ENCODE measurements at places on chromosomes 5 and 9.
A peak's percentile ranks its signal among the peaks of the same experiment; 100 is the strongest.

GRCh38 chr9:38687389-38687842 lies 32.5 kb downstream of the FAM240B start:
- DNase-seq = no peak
- H3K4me3 ChIP-seq = no peak overlapping the region

DNA sequence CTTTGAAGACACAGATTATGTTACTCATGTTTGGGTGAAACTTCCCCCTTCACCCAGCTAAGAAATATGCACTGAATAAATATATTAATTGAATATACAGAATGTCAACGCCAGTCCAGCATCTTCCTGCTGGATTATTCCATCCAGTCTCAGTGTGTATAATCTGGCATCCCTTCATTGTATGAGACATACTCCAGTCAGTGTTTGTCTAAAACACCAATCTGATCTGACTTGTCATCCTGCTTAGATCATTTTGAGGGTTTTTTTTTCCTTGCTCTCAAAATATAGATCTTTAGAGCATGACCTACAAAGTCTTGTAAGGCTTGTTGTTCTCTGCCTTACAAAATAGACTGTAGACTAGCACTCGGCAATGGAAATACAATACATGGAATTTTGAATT lies 195.1 kb downstream of the SMARCA2 start:
- H3K4me3 ChIP-seq = no peak overlapping the region
- H3K4me1 ChIP-seq = no peaks in the 10 kb centered on the region
- H3K27me3 ChIP-seq = no peaks in the 10 kb centered on the region

- H3K4me1 ChIP-seq = no peaks in the 10 kb centered on the region
- H3K36me3 ChIP-seq = no peaks in the 10 kb centered on the region
- H3K27me3 ChIP-seq = no peaks in the 10 kb centered on the region
- DNase-seq = no peak
- no peak overlapping the region for H3K27ac ChIP-seq
Observed at GRCh38 chr5:54081415-54081814, 229.0 kb downstream of the ARL15 start.

DNA sequence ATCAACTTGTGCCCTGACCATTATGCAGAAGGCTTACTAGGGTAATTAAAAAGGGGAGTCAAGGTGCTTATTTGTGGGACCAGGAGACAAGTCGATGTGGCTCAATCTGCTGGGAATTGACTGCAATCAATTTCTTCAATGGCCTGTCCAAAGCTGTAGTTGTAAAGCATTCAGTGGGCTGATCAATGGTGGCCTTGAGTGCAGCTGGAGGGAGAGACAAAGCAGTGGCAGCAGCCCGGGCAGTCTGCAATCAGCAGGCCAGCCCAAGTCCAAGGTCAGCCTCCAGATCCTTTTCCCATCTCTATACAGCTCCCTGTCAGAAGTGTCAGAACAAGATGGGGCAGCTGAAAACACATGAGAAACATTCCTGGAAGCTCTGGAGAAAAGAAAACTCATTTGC lies 51.0 kb upstream of the BRINP1 start:
- H3K4me1 ChIP-seq = no peaks in the 10 kb centered on the region
- no peak overlapping the region for H3K4me3 ChIP-seq
- no peak for DNase-seq
- no peaks in the 10 kb centered on the region for H3K27me3 ChIP-seq
- H3K36me3 ChIP-seq = no peaks in the 10 kb centered on the region
- no peak overlapping the region for H3K27ac ChIP-seq

- no peak overlapping the region for H3K27ac ChIP-seq
- peaks cover 22% of the 10 kb centered on the region for H3K4me1 ChIP-seq
- no peaks in the 10 kb centered on the region for H3K27me3 ChIP-seq
- no peak overlapping the region for H3K4me3 ChIP-seq
- no peaks in the 10 kb centered on the region for H3K36me3 ChIP-seq
Observed at GRCh38 chr9:124340219-124341069, 74.8 kb downstream of the PSMB7 start.

DNA sequence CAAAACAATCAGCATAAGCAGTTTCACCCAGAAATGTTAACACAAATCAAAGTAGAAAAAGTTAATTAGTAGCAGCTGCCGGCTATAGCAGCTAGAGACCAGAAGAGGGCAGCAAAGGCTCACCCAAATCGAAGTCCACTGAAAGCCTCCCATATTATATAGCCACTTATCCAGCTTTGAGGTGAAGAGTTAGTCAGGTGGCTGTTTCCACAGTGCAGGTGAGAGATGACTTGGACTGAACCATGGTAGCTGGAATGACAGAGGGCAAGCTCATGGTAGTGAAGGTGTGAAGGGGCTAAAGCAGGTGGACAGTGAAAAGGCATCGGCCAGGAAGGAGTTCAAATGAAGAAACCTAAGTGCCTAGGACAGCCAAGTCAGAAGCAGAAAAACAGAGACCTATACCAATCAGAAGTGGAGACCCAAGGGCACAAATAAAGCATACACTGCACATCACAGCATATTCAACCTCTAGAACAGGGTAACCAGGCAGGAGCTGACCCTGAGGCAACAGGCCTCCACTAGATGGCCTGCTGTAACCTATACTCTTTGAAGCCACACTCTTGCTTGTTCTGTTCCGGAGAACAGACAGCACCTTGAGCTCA lies 7.2 kb upstream of the RNF38 start:
- no peak overlapping the region for H3K4me3 ChIP-seq
- no peaks in the 10 kb centered on the region for H3K27me3 ChIP-seq
- no peak overlapping the region for H3K27ac ChIP-seq
- H3K4me1 ChIP-seq = peaks cover 4% of the 10 kb centered on the region
- peak; percentile 54 for DNase-seq
- H3K36me3 ChIP-seq = no peaks in the 10 kb centered on the region

DNA sequence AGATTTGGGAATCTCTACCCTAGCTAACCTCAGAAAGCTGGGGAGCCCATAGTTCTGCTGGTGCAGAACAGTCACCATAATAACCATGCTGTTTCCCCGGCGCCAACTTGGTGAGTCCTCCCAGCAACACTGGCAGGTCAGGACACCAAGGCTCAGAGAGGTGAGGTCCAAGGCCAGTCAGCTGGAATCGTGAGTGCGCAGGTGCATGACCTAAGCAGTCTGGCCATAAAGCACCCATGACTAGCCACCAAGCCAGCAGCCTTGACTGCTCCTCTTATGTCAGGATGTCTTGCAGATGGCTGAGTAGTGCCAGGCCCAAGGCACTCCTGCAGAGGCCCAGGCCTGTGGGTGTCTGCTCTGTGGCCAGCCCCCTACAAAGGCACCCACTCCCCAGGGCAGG lies 2.6 kb downstream of the RNF44 start:
- no peak for DNase-seq
- peaks cover 16% of the 10 kb centered on the region for H3K4me1 ChIP-seq
- no peak overlapping the region for H3K4me3 ChIP-seq
- H3K36me3 ChIP-seq = peaks cover 30% of the 10 kb centered on the region
- peak overlapping the region; percentile 12 for H3K27ac ChIP-seq

GRCh38 chr5:134944630-134945029 lies 23.1 kb upstream of the CATSPER3 start:
- H3K27me3 ChIP-seq = no peaks in the 10 kb centered on the region
- no peak for DNase-seq
- H3K4me1 ChIP-seq = no peaks in the 10 kb centered on the region
- H3K36me3 ChIP-seq = no peaks in the 10 kb centered on the region
- no peak overlapping the region for H3K4me3 ChIP-seq

DNA sequence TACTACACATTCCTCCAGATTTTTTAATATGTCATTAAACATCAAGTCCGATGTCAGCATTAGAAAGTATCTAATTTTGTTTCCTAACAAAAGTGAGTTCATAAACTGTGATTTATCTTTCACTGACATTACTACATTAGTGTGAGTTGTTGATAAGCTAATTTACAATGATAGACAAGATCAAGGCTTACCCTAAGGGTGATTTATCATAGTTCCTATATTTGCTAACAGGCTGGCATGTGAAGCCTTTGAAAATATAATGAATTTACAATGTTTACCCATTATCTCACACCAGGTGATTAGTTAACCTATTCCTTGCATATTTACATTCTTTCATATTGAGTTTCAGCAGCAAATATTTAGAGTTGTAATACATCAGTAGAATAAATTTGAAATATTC lies 1096.9 kb upstream of the NUDT12 start:
- H3K36me3 ChIP-seq = no peaks in the 10 kb centered on the region
- no peak overlapping the region for H3K27ac ChIP-seq
- DNase-seq = no peak
- H3K27me3 ChIP-seq = no peaks in the 10 kb centered on the region
- H3K4me3 ChIP-seq = no peak overlapping the region
- no peaks in the 10 kb centered on the region for H3K4me1 ChIP-seq

DNA sequence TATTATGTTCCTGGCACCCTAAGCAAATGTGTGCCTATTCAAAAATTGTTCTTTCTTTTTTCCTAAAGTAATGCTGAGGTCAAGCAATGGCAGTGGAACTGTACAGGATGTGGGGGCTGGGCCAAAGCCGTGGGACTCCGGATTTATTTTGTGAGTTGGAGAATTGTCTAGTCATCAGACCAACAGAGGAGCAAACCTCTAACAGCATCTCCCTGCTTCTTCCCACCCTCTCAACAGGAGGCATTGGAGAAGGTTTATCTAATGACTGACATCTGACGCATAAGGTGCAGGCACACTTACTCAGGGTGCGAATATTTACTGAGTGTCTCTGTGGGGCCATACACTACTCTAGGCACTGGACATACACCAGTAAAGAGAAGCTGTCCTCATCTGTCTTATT lies 38.6 kb downstream of the MARCHF11 start:
- H3K4me3 ChIP-seq = no peak overlapping the region
- H3K36me3 ChIP-seq = no peaks in the 10 kb centered on the region
- no peaks in the 10 kb centered on the region for H3K4me1 ChIP-seq

- H3K27ac ChIP-seq = no peak overlapping the region
- H3K36me3 ChIP-seq = no peaks in the 10 kb centered on the region
- H3K4me3 ChIP-seq = no peak overlapping the region
- DNase-seq = no peak
Observed at GRCh38 chr5:1669276-1670155, 130.1 kb downstream of the MRPL36 start.

DNA sequence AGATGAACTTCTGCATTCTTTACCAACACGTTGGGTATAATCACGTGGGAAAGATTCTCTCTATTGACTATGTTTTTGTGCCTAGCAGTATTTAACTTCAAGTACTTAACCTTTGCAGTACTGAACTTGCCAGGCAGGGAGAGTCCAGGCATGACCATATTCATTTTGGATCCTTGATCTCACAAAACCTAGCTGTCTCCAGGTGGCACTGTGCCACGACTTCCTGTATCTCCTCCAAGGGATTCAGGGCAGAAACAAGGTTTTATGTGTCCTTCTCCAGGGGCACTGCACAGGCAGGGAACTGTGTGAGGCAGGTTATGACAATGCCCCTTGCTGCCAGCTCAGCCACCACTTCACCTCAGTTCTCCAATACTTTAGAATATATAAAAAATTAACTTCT lies 11.7 kb upstream of the IFNA5 start:
- H3K27me3 ChIP-seq = no peaks in the 10 kb centered on the region
- no peak for DNase-seq
- H3K27ac ChIP-seq = no peak overlapping the region
- H3K4me3 ChIP-seq = no peak overlapping the region

GRCh38 chr5:164741376-164741775 lies 1236.0 kb downstream of the MAT2B start:
- H3K27me3 ChIP-seq = no peaks in the 10 kb centered on the region
- no peak overlapping the region for H3K4me3 ChIP-seq
- no peaks in the 10 kb centered on the region for H3K4me1 ChIP-seq

DNA sequence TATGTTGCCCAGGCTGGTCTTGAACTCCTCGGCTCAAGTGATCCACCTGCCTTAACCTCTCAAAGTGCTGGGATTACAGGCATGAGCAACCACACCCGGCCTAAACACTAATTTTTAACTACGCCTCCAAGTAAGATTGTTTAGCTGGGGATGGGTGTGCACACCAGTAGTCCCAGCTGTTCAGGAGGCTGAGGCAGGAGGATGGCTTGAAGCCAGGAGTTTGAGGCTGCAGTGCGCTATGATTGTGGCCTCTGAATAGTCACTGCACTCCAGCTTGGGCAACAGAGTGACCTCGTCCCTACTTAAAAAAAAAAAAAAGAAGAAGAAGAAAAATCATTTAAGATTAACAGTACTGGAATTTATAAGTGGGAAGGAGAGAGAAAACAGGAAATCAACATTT lies 90.8 kb upstream of the NR5A1 start:
- DNase-seq = no peak
- no peaks in the 10 kb centered on the region for H3K27me3 ChIP-seq
- no peaks in the 10 kb centered on the region for H3K36me3 ChIP-seq
- H3K4me3 ChIP-seq = no peak overlapping the region
- no peak overlapping the region for H3K27ac ChIP-seq

DNA sequence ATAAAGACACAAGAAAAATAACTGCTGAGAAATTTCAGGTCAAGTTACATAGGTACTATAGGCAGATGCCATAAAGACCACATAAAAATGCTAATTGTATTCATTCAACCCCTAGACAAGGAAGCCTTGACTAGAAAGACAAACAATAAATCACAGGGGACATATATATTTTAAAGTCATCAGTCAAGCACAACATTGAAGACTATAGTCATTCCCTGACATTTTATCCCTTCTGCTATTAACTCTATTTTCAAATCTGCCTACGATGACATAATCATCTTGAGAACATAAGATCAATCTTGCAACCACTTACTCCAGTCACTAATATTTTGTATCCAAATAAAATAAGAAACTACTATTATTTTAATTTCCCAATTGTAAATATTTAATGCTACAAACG lies 38.3 kb downstream of the FAM13B start:
- H3K36me3 ChIP-seq = no peaks in the 10 kb centered on the region
- DNase-seq = no peak
- no peaks in the 10 kb centered on the region for H3K27me3 ChIP-seq
- H3K27ac ChIP-seq = no peak overlapping the region

GRCh38 chr9:76943054-76943453 lies 37.1 kb upstream of the PRUNE2 start:
- H3K4me3 ChIP-seq = no peak overlapping the region
- DNase-seq = no peak
- H3K4me1 ChIP-seq = no peaks in the 10 kb centered on the region
- no peak overlapping the region for H3K27ac ChIP-seq

DNA sequence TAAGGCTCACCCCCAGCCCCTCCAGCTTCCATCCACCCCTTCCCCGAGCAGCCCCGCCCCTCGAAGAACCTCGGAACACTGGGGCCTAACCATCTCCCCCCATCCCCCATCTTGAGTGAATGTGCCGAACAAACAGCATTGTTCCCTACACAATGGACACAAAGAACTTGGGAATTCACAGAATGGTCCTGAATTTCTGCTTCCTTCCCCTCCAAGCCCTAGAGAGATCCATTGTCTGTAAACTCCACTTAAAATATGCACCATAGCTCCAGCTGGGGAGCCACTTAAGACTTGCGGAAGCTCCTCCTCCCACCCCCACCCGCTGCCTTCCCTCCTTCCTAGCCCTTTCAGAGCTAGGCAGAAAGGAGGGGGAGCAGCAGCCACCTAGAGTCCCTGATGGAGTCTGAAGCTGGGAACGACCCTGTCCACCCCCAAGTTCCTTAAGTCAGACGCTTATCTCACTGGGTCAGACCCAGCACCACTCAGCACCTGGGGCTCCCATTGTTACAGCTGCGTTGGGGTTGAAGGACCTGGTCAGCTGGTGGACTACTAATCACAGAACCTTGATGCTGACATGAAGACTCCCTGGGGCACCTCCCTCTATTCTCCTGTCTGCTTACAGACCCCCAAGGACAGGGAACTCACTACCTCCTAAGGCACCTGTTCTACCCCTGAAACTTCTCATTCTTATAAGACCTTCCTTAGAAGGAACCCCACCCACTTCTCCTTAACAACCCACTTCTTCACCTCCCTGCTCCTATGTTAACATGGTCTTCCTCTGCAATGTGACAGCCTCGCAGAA lies 61.4 kb downstream of the PCDH1 start:
- no peaks in the 10 kb centered on the region for H3K27me3 ChIP-seq
- DNase-seq = peak; percentile 95
- no peaks in the 10 kb centered on the region for H3K36me3 ChIP-seq
- no peak overlapping the region for H3K4me3 ChIP-seq

Measured in H1 (cell line).